Activated CD4-positive, alpha-beta T cell treated with anti-CD3 and anti-CD28 coated beads, Interleukin-2, amount 10 ng/mL, durations not matched to agents 7 days and 5 days (primary cell): ENCODE measurements at places on chromosomes 13 and 19. TPM values are rescaled to one million over a fixed set of nuclear protein-coding genes. Genes with fewer than 3 reads are reported as not detected.

DNA sequence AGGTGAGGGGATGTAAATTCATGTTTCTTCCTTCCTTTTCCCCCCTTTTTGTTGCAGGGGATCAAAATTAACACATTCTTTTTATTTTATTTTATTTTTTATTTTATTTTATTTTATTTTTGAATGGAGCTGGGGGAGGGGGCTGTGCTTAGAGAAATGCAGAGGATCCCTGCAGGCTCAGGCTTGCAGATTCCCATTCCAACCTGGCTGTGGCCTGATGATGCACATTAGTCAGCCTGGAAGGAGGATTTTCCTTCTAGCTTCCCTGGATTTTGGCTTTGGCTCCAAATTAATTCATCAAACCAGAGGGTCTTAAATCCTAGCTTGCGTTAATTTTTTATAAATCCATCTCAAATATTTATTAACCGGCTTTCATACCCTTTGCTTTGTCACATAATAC lies 67.0 kb downstream of the FREM2 start:
- no peak overlapping the region for H3K4me3 ChIP-seq
- no peaks in the 10 kb centered on the region for H3K4me1 ChIP-seq
- no peak overlapping the region for H3K27ac ChIP-seq
- H3K36me3 ChIP-seq, result no peaks in the 10 kb centered on the region
- DNase-seq, result no peak
- H3K27me3 ChIP-seq, result peaks cover 3% of the 10 kb centered on the region

The GPR183 gene
- total RNA-seq, result 41.4 TPM

The PRODH2 gene
- total RNA-seq, result not detected

GRCh38 chr19:2412449-2412848 lies 14.9 kb downstream of the TIMM13 start:
- H3K4me1 ChIP-seq, result peaks cover 2% of the 10 kb centered on the region
- H3K27me3 ChIP-seq, result no peaks in the 10 kb centered on the region
- no peak overlapping the region for H3K27ac ChIP-seq
- H3K36me3 ChIP-seq, result no peaks in the 10 kb centered on the region

- H3K4me1 ChIP-seq, result peaks cover 88% of the 10 kb centered on the region
- DNase-seq, result no peak
- H3K36me3 ChIP-seq, result no peaks in the 10 kb centered on the region
- peak overlapping the region; percentile 58 for H3K4me3 ChIP-seq
- H3K27me3 ChIP-seq, result no peaks in the 10 kb centered on the region
- H3K27ac ChIP-seq, result peak overlapping the region; percentile 88
These were observed 13.0 kb upstream of the SLC35E1 start for GRCh38 chr19:16585094-16585801.

DNA sequence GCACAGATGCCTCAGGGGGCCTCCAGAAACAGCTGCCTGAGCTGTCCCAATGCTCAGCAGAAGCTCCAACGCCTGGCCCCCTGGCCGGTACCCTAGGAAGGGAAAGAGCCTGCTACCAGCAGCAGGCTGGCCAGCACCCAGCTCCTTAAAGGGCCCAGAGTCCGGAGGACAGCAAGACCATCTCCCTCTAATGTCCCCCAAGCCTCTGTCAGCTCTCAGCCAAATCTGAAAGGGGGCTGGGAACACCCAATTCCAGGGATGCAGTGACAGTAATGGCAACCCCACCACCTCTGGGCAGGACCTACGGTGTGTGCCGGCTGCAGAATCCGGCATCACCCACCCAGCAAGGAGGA lies 4.2 kb downstream of the PPP6R1 start:
- H3K27ac ChIP-seq, result peak overlapping the region; percentile 98
- peaks cover 58% of the 10 kb centered on the region for H3K4me1 ChIP-seq
- no peaks in the 10 kb centered on the region for H3K27me3 ChIP-seq
- H3K4me3 ChIP-seq, result peak overlapping the region; percentile 95
- H3K36me3 ChIP-seq, result peaks cover 61% of the 10 kb centered on the region

The OR7D2 gene
- total RNA-seq, result not detected

The WDFY2 gene
- total RNA-seq, result 10.9 TPM

The KIR3DL1 gene
- total RNA-seq, result not detected

GRCh38 chr19:11377756-11378155 lies 3.3 kb downstream of the SWSAP1 start:
- H3K27ac ChIP-seq, result peak overlapping the region; percentile 22
- H3K36me3 ChIP-seq, result peaks cover 18% of the 10 kb centered on the region
- no peak for DNase-seq
- peaks cover 7% of the 10 kb centered on the region for H3K27me3 ChIP-seq
- H3K4me3 ChIP-seq, result no peak overlapping the region

The CALR3 gene
- total RNA-seq, result not detected

- H3K27ac ChIP-seq, result peak within 1 kb of the TSS; percentile 89
- H3K36me3 ChIP-seq, result no peaks in the 10 kb centered on the region
- H3K4me3 ChIP-seq, result peak within 1 kb of the TSS; percentile 93
These were observed at the start of gene LRCH1 for GRCh38 chr13:46552889-46553520. Gene LRCH1 (plus strand): TSS chr13:46553170. CDS start chr13:46553397, 227 bp downstream.

The CASP14 gene
- total RNA-seq, result not detected

GRCh38 chr13:44969551-44970484 lies 19.5 kb downstream of the NUFIP1 start:
- H3K27ac ChIP-seq, result no peak overlapping the region
- DNase-seq, result peak; percentile 10
- H3K4me1 ChIP-seq, result no peaks in the 10 kb centered on the region
- H3K4me3 ChIP-seq, result no peak overlapping the region

DNA sequence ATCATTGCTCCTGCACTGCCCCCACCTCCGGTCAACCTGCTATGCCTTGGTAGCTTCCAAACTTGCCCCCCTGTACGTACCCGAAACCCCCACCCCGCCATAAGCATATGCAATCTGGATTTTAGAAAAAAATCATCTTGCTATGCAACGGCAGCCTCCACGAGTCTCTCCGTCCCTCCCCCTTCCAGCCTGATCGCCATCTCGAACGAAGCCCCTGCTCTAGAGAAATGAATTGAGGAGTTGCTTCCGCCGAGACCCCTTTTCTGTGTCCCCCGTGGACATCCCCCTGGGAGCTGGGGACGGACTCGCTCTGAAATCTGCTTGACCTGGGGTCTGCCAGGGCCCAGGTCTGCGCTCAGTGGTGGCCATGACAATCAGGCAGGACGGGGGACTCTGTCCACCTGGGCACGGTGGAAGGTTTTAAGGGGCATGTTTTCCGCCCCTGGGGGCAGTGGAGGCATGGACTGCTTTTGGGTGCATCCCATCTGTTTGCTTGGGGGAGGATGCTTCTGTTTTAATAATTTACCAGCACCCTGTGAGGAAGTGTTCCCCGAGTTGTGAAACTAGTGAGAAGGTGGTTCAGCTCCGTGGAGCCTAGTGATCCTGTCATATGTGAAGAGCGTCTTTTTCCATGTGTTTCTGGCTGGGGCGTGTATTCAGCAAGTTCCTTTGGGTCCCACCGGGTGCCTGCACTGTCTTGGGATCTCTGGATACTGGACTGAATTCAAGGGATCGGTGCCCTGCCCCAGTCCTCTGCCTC lies 1.0 kb downstream of the KDM4B start:
- DNase-seq, result no peak
- peak overlapping the region; percentile 89 for H3K27ac ChIP-seq
- peaks cover 46% of the 10 kb centered on the region for H3K4me1 ChIP-seq
- H3K36me3 ChIP-seq, result peaks cover 16% of the 10 kb centered on the region
- H3K4me3 ChIP-seq, result peak overlapping the region; percentile 94
- H3K27me3 ChIP-seq, result no peaks in the 10 kb centered on the region

The THSD1 gene
- total RNA-seq, result 0.31 TPM

The CEACAM7 gene
- total RNA-seq, result not detected

The SOX1 gene
- total RNA-seq, result not detected

GRCh38 chr19:16000024-16000663 lies 51.3 kb downstream of the OR10H4 start:
- peak overlapping the region; percentile 27 for H3K27ac ChIP-seq
- H3K36me3 ChIP-seq, result no peaks in the 10 kb centered on the region
- no peaks in the 10 kb centered on the region for H3K27me3 ChIP-seq
- H3K4me3 ChIP-seq, result no peak overlapping the region

The SBSN gene
- not detected for total RNA-seq

The CLDND2 gene
- 3.3 TPM for total RNA-seq

The CEACAM19 gene
- not detected for total RNA-seq

GRCh38 chr13:32840113-32840512 lies 176.1 kb upstream of the KL start:
- H3K4me3 ChIP-seq, result no peak overlapping the region
- H3K4me1 ChIP-seq, result peaks cover 26% of the 10 kb centered on the region
- peaks cover 18% of the 10 kb centered on the region for H3K36me3 ChIP-seq
- DNase-seq, result no peak
- no peak overlapping the region for H3K27ac ChIP-seq

- no peak for DNase-seq
- H3K4me3 ChIP-seq, result no peak overlapping the region
- peaks cover 4% of the 10 kb centered on the region for H3K4me1 ChIP-seq
- H3K27me3 ChIP-seq, result peaks cover 50% of the 10 kb centered on the region
- H3K36me3 ChIP-seq, result peaks cover 1% of the 10 kb centered on the region
These were observed 1.9 kb upstream of the SLITRK1 start for GRCh38 chr13:83884141-83884540.

DNA sequence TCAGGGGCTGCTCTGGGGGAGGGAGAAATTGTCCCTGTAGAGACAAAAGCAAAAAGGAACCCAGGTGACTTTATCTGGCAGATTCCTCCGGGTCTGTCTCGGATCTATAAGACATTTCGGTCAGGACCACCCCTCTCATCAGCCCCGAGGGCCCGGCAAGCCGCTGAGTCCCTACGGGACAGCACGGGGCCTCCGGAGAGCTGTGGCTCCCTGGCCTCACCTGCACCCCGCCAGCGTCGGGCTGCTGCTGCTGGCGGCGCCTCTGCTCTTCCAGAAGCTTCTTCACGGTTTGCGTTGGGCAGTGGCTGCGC lies 1.9 kb downstream of the NFKBID start:
- peaks cover 40% of the 10 kb centered on the region for H3K36me3 ChIP-seq
- DNase-seq, result no peak
- H3K4me1 ChIP-seq, result peaks cover 43% of the 10 kb centered on the region
- no peaks in the 10 kb centered on the region for H3K27me3 ChIP-seq
- H3K27ac ChIP-seq, result peak overlapping the region; percentile 97

DNA sequence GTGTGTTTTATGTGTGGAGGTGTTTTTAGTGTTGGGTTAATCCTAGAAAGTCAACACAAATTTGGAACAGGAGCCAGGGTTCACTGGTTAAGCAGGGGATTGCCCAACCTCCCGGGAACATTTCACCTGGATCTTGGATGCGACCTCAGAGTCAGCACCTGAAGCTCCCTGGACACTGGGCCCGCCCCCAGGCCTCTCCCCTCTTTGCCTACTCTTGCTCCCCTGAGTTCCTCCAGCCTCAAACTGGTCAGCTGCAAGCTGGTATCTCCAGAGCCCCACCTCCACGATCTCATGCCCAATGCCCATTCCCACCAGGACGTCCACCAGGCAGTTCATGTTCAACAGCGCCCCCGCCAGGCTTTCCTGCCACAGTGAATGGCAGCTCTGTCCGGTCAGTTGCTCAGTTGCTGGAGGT lies 9.7 kb downstream of the HSD17B14 start:
- H3K36me3 ChIP-seq, result no peaks in the 10 kb centered on the region
- H3K27ac ChIP-seq, result no peak overlapping the region
- no peak for DNase-seq
- H3K4me3 ChIP-seq, result no peak overlapping the region

DNA sequence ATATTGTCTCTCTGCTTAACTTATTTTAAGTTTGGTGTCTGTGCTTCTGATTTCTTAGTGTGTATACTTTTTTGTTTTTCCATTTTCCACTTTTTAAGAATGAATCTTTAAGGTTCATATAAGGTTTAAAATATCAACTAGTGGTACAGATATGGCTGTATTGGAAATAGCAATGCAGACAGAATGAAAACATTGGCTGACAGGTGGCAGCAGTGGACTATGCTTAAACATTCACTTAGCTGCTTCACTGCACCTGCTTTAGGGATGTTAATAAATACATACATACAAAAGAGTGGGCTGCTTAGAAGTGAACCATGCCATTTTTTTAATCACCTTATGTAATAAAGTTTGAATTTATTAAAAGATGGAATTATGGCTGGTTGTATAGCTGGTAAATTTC lies 27.3 kb downstream of the TM9SF2 start:
- H3K4me1 ChIP-seq, result peaks cover 39% of the 10 kb centered on the region
- H3K27me3 ChIP-seq, result no peaks in the 10 kb centered on the region
- H3K4me3 ChIP-seq, result no peak overlapping the region
- no peak overlapping the region for H3K27ac ChIP-seq

The OR10H2 gene
- total RNA-seq, result not detected

GRCh38 chr19:29088761-29089160 lies 124.2 kb downstream of the UQCRFS1 start:
- no peaks in the 10 kb centered on the region for H3K36me3 ChIP-seq
- no peak overlapping the region for H3K4me3 ChIP-seq
- no peaks in the 10 kb centered on the region for H3K4me1 ChIP-seq
- no peak for DNase-seq
- H3K27me3 ChIP-seq, result no peaks in the 10 kb centered on the region

The RASAL3 gene
- total RNA-seq, result 123 TPM

The TMPRSS9 gene
- not detected for total RNA-seq
